ENCODE measurements at places on chromosomes 5 and 9.

GRCh38 chr9:131981116-131981776 lies 98.4 kb downstream of the MED27 start:
- DNase-seq, result no peak

- DNase-seq, result no peak
These were observed 40.6 kb upstream of the STARD4 start for GRCh38 chr5:111552896-111553295.

GRCh38 chr5:125140855-125141254 lies 394.4 kb upstream of the ZNF608 start:
- no peak for DNase-seq

DNA sequence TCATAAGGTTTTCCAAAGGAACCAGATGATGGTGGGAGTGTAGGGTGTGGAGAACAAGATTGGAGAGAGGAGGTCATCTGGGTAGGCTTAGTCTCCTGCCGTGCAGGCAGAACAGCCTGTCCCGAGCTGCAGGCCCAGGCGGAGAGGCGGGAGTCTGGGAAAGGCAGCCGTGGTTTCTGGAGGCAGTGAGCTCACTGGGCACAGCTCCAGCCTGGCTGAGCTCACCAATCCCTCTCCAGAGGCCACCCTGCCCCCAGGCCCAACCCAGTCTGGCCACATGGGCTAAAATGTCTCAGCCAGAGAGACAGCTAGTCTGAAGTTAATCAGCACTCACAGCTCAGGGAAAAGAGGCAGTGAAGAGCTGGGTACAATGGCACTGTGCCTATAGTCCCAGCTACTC lies 12.3 kb downstream of the P4HA2 start:
- no peak for DNase-seq

DNA sequence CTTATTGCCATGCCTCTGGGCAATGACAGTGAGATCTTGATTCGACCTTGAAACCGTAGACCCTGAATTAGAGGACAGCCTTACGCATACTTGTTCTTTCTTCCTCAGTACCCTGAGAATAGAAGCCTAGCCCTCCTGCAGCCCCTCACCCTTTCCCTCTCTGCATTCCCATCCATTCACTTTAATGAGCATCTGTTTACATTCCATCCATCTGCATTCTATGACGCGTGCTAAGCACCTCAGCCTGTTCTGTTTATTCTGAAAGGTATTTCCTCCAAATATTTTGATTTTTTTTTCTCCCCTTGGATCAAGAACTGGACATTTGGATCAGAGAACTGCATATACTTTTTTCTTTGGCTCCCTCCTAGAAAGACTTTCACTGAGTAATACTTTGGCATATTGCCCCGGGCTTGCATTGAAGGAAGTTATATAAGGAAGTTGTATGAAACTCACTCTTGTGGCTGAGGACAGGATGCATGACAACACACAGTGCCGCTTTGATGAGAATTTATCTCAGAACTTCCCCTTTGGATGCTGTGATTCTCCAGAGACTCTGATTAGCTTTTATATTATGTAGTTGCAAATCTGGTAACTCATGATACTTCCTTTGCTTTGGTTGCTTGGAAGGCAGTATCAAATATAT lies 15.7 kb downstream of the TMEM8B start:
- DNase-seq, result no peak

DNA sequence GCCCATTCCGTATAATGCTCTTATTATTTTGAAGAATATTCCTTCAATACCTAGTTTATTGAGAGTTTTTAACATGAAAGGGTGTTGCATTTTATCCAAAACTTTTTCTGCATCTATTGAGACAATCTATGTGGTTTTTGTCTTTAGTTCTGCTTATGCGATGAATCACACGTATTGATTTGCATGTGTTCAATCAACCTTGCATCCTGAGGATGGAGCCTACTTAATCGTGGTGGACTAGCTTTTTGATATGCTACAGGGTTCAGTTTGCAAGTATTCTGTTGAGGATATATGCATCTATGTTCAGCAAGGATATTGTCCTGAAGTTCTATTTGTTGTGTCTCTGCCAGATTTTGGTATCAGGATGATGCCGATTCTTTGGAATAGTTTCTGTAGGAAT lies 1070.3 kb upstream of the CDH18 start:
- no peak for DNase-seq

- DNase-seq, result no peak
These were observed 20.5 kb downstream of the MRPL36 start for GRCh38 chr5:1779021-1779680.

- DNase-seq, result no peak
These were observed 93.1 kb downstream of the C9orf152 start for GRCh38 chr9:110114859-110115201.

DNA sequence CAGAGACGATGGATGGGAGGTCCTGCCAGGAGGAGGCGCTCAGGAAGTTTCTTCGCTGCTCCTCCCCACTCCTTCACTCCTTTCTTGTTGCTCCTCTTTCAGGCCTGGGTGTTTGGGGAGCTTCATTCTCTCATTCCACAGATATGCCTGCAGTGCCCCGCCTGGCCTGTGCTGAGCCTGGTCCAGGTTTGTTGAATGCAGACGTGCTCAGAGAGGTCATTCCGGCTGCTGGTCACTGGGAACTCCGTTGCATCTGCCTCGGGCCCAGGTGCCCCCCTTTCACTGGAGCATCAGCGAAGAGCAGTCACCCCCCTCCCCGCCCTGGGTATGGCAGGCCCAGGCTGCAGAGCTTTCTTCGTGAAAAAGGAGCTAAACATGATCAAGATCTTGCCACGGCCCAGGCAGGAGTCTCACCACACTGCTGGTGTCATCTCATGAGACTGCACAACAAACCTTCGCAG lies 15.5 kb downstream of the SURF6 start:
- no peak for DNase-seq
